Inflammatory macrophage (primary cell): ENCODE measurements at places on chromosomes 3 and 15.
A peak's percentile ranks its signal among the peaks of the same experiment; 100 is the strongest.

DNA sequence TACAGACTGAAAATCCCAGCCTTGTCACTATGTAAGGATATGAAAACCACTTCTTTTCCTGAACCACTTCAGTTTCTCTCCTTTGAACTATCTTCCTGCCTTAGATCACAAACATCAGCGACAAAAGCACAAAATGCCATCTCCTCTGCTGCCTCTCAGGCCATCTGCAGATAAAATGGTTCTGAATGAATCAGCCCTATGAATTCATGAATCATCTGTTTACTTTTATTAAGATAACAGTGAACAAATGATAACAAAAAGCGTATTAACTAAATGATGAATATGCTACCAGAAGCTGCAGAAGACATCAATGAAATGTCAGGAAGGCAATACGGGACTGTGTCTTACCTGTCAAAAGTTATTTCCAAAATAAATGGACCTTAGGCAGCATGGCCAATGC is 928.1 kb downstream of the ROBO1 start:
- no peak for DNase-seq

GRCh38 chr3:61569856-61570580 is 8.6 kb downstream of the PTPRG start:
- DNase-seq, result no peak

DNA sequence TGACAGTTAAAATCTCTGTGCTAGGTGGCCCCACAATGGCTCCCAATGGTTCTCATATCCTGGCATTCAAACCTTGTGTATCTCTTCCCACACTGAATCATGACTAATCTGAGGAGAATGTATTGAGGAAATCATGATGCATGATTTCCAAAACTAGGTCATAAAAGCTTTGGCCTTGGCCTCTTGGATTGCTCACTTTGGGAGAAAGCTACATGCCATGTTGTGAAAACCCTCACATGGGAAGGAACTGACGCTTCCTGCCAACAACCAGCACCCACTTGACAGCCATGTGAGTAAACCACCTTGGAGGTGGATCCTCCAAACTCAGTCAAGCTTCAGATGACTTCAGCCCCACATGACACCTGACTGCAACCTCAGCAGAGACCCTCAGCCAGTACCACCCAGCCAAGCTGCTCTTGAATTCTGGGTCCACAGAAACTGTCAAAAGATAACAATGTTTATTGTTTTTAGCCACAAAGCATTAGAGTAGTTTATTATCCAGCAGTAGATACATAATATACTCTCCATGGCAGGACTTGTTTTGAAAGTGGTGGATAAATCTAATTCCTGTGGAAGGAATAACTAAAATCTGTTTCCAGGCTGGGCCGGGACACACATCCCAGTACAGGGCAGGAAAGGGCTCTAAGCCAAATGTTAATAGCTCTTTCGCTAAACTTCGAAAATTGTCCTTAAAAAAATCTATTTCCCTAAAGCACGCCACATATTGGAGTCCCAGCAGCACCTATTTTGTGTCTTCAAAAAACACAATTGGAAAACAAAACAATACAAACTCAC is 1.0 kb upstream of the ZNF620 start:
- peak; percentile 94 for DNase-seq

DNA sequence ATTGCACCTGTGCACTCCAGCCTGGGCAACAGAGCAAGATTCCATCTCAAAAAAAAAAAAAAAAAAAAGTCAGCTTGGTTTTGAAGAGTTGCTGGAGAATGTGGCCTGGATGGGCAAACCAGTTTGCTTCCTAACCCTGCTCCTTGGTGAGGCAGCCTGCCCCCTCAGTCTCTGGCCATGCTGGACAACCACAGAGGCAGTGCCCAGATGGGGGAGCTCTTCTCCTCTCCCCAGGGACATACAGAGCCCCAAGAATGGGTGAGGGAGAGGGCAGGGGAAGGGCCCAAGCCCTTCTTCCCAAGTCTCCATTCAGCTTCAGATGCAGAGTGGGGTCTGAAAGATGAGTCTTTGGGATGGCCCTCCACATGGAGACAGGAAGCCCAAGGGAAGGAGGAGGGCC is 27.9 kb downstream of the CD276 start:
- no peak for DNase-seq

DNA sequence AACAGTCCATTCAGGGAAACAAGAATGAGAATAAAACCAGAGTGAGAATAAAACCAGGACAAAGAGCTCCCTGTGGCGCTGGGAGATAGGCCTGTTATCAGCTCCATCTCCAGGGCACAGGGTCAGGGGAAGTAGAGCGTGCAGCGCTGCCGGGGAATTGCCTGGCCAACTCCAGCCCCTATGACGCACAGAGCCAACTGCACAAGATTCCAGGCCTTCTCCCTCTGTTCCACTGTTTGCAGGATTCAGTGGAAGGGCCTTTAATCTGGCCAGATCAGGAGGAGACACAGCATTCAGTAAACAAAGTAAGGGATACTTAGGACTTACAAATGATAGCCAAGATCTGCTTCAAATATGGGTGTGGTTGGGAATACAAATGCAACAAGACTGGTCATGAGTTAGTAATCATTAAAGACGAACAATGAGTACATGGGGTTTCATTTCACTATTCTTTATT is 49.4 kb downstream of the ITGB5 start:
- DNase-seq, result no peak

DNA sequence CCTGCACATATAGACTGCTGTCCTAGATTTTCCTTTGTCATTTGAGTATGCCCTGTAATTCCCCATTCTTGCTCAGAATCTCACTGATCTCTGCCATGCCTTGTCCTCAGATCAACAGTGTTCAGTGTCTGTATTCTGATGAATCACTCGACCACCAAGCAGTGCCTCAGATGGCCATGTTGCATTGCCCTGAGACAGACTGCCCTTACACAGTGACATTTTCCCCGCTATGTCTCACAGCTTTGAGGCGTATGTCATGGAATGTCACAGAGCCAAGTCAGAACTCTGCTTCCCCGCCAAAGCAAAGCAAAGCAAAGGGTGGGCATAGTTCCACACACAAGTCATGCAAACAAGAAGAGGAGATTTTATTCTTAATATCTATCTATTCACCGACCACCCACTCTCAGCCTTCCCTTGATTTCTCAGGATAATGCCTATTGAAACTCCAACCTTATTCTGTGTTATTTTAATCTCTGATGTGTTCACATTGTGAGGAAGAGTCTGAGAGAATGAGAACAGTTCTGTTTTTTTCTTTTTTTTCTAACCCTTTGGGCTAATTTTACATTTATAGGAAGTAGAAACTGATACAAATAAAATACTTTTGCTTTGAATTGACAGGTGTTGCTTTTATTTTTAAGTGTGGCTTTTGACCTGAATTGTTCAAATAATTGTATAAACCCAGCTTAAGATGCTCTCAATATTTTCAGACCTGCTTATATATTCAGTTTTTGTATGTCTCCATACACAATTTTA is 16.9 kb upstream of the PSMD6 start:
- no peak for DNase-seq

- DNase-seq, result no peak
Observed at GRCh38 chr15:43484455-43484854, 8.5 kb downstream of the TP53BP1 start.

DNA sequence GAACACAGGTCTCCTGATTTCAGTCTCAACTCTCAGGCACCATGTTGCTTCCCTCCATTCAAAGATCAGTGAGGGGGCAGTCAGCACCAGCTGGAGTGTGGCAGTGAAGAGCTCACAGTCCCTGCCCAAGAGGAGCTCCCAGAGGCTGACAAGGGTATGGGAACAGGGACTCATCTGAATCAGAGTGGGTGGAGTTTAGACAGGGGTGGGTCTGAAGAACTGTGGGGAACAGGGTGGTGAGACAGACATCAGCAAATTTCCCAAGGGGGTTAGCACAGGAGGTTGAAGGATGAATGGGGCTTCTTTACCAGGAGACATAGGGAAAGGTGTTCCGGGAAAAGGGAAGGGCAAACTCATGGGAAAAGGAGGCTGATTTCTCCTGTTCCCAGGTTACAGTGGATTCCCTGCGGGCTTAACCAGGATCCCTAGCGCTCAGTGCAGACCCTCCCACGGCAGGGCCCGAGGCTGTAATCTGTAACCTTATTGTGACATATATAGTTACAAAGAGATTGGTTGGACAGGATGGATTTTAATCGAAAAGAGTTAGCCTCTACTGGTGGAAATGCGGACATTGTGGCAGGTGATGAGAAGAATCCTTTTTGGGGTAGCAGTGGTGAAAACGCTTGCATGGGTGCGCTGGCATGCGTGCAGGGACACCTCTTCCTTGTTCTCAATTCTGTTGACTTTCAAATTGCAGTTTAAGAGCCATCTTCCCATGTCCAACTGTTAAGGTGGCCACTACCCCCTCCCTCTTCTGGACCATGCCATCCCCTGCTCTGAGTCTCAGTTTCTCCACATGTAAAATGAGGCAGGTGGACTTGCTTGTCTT is 160.3 kb downstream of the SMAD6 start:
- no peak for DNase-seq
